Tibial nerve (tissue), 4 donors: ENCODE measurements at places on chromosomes 11 and 22. TPM values are rescaled to one million over a fixed set of nuclear protein-coding genes. Genes with fewer than 3 reads are reported as not detected.

- no peaks in the 10 kb centered on the region for H3K36me3 ChIP-seq
- DNase-seq, result no peak
- no peaks in the 10 kb centered on the region for H3K27me3 ChIP-seq
Observed at GRCh38 chr11:34512840-34513681, 533 bp downstream of the ELF5 start.

DNA sequence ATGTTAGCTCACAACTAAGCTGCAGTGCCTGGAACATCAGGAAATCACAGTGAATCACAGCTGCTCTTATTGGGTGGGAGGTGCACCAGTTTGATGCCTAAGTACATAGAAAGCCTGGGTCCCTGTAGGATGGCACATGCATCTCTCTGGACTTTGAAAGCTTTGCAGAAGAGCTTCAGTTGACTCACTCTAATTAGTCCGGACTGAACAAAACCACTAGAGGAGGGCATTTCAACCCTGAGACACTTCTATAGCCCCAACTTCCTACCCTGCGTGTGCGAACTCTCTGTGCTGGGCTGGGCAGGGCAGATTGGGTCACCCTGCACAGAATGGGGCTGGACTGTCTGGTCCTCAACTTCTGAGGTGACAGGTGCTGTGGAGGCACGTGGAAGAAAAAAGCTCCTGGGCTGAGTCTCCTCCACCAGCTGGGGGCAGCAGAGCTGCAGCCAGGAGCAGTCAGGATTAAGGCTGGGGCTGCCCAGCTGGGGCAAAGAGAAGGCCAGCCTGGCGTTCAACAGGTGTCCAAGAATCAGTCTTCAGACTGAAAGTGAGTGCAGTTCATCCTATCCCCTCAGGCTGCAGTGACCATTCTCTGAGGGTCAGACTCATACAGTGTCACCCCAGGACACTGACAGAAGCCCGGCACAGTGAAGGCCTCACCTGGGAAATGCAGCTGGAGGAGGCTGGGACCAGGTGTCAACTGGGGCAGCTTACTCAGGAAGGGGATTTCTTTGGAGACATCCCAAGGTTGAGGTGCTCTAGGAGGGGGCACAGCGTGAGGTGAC lies 22.1 kb downstream of the GGTLC2 start:
- H3K27ac ChIP-seq, result no peak overlapping the region
- H3K4me1 ChIP-seq, result no peaks in the 10 kb centered on the region
- no peaks in the 10 kb centered on the region for H3K36me3 ChIP-seq
- no peak overlapping the region for H3K4me3 ChIP-seq
- H3K27me3 ChIP-seq, result no peaks in the 10 kb centered on the region

DNA sequence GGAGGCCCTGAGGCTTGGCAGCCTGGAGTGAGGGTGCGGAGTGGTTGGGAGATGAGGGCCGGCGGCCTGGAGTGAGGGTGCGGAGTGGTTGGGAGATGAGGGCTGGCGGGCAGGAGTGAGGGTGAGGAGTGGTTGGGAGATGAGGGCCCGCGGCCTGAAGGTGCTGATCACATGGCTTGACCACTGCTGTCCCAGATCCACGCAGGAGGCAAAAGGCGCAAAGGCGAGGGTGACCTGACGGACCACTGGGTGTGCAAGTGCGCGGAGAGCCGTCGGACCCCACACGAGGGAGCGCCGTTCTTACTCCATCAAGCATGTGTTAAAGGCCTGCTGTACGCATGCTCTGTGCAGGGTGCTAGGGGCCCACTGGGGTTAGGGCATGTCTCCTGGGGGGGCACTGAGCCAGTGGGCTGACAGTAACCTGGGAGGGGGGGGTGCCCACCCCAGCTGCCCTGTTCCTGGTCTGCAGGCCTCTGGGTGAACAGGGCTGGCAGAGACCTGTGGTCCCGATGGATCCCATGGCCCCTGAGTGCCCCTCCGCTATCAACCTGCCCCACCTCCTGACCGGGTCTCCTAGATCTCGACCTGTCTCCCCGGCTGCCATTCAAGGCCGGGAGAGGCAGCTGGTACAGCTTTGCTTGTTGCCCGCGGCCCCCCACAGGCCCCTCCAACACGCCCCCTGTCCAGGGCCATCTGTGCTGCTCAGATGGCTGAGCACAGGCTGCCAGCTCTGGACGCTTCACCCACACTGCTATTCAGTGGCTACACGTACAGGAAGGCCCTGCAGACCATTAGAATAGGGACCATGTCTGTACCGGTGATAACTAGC lies 21.1 kb downstream of the MRGPRD start:
- no peak for DNase-seq
- no peaks in the 10 kb centered on the region for H3K27me3 ChIP-seq
- no peak overlapping the region for H3K4me3 ChIP-seq

DNA sequence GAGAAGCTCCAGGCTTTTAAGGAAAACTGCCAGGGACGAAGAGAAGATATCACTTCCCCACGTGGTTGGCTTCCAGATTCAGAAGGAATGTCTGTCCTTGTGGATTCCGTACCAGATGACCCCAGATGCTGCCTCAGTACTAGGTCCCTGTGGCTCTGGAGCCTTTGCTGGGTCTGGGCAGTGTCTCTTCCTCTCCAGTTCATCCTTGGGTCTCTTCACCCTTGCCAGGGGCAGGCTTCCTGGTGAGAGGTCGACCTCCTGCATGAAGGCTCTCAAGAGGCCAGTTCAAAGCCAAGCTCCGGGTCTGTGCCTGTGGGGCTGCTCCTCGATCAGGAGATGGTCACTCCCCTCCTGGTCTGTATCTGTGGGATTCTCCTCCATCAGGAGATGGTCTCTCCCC lies 74.7 kb upstream of the B3GAT1 start:
- H3K27me3 ChIP-seq, result no peaks in the 10 kb centered on the region
- no peaks in the 10 kb centered on the region for H3K36me3 ChIP-seq
- H3K4me1 ChIP-seq, result no peaks in the 10 kb centered on the region
- H3K4me3 ChIP-seq, result no peak overlapping the region
- DNase-seq, result no peak

- no peak for DNase-seq
- no peak overlapping the region for H3K27ac ChIP-seq
- H3K27me3 ChIP-seq, result no peaks in the 10 kb centered on the region
- no peak overlapping the region for H3K4me3 ChIP-seq
- peaks cover 7% of the 10 kb centered on the region for H3K36me3 ChIP-seq
Observed at GRCh38 chr22:50571264-50572175, 6.7 kb downstream of the CPT1B start.

Gene SNX32
- total RNA-seq, result 0.78 TPM
